Activated naive CD4-positive, alpha-beta T cell (primary cell): ENCODE measurements at places on chromosomes 13 and 19.

DNA sequence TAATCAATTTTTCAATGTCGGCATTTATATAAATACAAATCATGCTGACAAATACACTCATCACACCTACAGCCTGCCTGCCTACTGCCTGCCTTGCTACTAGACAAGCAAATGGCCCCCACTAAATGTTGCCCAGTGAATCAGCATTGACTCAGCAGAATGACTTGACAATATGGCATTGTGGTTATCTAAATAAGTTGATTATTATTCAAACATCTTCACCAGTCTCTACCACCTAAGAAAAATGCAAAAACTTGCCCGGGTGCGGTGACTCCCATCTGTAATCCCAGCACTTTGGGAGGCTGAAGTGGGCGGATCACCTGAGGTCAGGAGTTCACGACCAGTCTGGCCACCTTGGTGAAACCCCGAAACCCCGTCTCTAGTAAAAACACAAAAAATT, 296.1 kb downstream of the PCDH9 start:
- no peak for DNase-seq

DNA sequence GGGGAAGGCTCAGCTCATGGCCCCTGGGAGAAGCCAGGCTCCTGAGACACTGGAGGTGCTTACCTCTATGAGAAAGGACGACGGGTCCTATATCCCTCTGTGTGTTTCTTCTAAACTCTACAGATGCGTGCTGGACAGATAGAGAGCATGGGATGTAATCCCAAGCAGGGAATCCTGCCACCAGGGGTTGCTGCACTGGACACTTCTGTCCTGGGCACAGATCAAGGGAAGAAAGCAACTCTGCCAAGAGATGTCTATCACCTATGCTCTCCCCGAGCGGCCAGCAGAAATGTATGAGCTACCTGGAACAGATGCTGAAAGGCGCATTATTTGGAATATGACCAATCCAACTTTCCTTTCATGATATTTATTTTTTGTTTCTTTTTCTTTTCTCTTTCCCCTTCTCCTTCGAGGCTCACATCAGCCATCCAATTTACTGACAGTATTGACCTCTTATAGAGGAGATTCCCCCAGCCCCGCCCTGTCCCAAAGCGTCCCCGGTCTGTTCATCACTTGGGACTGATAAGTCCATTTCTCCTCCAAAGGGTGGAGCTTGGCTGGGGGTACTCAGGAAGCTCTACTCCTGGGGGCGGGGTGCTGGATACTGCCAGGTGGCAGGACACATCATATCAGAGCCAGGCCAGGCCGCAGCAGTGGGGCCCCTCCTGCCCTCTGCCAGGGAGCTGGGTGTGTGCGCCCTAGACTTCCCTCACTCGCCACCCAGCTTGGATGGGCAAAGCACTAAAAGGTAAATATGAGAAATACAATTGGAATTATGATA, 34.2 kb downstream of the TSHZ3 start:
- DNase-seq: no peak

DNA sequence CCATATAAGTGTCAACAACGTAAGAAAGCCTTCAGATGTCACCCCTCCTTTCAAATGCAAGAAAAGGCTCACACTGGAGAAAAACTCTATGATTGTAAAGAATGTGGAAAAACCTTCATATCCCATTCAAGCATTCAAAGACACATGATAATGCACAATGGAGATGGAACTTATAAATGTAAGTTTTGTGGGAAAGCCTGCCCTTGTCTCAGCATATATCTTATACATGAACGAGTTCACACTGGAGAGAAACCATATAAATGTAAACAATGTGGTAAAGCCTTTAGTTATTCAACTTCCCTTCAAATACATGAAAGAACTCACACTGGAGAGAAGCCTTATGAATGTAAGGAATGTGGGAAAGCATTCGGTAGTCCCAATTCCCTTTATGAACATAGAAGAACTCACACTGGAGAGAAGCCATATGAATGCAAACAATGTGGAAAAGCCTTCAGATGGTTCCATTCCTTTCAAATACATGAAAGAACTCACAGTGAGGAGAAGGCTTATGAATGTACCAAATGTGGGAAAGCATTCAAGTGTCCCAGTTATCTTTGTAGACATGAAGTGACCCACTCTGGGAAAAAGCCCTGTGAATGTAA, 11.1 kb downstream of the ZNF844 start:
- no peak for DNase-seq

- no peak for DNase-seq
These were observed 206.8 kb downstream of the UQCRFS1 start for GRCh38 chr19:29006057-29006735.

DNA sequence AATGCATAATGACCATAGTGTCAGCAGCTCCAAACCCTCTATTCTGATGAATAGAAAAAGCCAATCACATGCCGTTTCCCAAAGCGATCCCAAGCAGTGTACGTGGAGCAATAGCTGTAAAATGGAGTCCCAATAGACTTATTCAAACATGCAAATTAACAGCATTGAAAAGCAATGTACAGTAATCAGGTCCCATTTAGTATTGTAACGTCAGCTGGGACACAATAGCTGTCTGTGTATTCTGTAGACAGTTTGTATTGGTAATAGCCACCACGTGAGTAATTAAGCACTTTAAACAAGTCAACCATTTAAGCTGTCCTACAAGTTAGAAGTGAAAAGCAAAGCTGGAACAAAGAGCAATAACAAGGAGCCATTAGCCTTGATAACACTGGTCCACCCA, 698.2 kb downstream of the PCDH17 start:
- DNase-seq: no peak

DNA sequence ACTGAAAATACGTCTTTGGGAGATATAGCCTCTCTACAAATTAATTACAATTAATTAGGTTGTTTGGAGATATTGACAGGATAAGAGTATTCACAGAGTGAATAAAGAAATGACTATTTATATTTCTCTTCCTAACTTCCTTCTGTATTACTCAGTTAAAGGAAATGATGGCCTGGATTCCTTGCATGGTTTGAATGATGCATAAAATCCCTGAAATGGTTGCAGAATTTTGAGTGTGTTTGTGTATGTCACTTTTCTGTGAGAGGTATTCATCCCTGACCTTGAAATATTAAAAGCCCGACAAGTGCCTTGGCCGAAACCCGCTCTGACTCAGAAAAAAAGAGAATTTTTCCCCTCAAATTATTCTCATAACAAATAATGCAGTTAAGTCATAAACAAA, 90.0 kb downstream of the PDS5B start:
- DNase-seq: no peak

- no peak for DNase-seq
These were observed 485.3 kb downstream of the UQCRFS1 start for GRCh38 chr19:28727480-28728159.

DNA sequence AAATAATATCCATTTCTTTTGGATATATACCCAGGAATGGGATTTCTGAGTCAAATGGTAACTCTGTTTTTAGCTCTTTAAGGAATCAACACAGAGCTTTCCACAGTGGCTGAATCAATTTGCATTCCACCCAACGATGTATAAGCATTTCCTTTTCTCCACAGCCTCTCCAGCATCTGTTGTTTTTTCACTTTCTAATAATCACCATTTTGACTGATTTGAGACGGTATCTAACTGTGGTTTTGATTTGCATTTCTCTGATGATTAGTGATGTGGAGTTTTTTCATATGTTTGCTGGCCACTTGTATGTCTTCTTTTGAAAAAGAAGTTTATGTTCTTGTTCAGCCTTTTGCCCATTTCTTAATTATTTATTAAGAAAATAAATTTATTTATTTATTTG, 352.2 kb upstream of the OBI1 start:
- DNase-seq: no peak

DNA sequence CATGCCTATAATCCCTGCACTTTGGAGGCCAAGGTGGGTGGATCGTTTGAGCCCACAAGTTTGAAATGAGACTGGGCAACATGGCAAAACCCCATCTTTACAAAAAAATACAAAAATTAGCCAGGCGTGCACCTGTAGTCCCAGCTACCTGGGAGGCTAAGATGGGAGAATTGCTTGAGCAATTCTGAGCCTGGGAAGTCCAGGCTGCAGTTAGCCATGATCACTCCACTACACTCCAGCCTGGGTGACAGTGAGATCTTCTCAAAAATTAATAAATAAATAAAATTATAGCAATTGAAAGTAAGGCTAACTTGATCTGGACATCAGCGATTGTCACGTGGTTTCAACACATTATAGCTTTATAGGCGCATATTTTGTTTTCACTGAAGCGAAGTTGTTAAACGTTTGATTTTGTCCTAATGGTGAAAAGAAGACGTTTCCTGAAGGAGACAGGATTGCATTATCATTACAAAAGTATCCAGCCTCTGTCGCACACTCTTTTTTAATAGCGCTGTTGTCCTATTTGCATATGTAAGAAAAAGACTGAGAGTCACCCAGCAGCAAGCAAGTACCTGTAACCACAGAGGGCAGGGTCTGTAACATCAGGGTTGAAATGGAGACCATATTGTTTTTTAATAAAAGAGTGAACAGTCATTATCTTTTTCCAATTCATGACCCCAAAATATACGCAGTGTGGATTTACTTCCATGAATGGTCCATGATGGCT, 335.7 kb downstream of the DCT start:
- no peak for DNase-seq

DNA sequence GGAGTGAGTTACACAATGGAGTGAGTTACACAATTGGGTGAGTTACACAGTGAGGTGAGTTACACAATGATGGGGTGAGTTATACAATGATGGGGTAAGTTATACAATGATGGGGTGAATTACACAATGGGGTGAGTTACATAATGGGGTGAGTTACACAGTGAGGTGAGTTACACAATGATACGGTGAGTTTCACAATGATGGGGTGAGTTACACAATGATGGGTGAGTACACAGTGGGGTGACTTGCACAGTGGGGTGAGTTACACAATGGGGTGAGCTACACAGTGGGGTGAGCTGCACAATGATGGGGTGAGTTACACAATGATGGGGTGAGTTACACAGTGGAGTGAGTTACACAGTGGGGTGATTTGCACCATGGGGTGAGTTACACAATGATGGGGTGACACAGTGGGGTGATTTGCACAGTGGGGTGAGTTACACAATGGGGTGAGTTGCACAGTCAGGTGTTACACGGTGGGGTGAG, 52.5 kb upstream of the GAS6 start:
- no peak for DNase-seq

- DNase-seq: no peak
These were observed 17.0 kb downstream of the SOX1 start for GRCh38 chr13:112083971-112084370.
